Esophagus squamous epithelium (tissue), 5 donors: ENCODE measurements at places on chromosomes 13 and 19. TPM values are rescaled to one million over a fixed set of nuclear protein-coding genes. Genes with fewer than 3 reads are reported as not detected.

POU2F2 gene
- 0.57 TPM for total RNA-seq

TGFBR3L gene
- not detected for total RNA-seq

VSTM2B gene
- total RNA-seq: not detected

POGLUT2 gene
- 0.50 TPM for total RNA-seq

COL5A3 gene
- 5.4 TPM for total RNA-seq

DNA sequence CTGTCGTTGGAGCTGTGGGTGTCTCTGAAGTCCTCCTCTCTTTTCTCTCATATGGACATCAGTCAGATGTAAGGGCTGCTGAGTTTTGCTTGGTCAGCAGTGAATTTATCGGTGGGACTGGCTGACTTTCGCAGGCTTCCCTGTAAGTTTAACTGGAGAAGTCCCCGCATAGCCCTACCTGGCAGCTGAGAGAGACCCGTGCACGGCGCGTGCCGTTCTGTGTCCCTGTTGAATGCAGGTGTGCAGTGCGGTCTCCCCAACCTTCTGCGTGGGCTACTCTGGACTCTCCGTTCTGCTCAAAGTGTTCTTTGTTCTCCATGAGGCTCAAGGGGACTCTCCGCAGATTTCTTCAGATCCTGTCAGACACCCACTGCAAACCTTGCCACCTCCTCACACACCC, 252.9 kb downstream of the COL4A1 start:
- DNase-seq: no peak

GRCh38 chr13:25902891-25903341, 148.9 kb downstream of the SHISA2 start:
- no peak for DNase-seq

DNA sequence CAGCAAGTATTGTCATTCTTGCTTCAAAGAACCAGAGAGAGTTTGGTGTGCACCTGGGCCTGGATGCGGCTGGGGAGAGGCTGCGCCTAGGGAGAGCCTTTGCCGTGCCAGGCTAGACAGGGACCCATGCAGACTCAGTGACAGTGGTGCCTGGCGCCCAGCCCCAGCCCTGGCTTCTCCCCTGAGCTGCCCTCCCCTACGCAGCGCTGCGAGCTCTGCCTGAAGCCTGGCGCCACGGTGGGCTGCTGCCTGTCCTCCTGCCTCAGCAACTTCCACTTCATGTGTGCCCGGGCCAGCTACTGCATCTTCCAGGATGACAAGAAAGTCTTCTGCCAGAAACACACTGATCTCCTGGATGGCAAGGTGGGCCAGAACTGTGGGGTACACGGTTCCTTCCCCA, 12.0 kb downstream of the KMT2B start:
- DNase-seq: no peak

GRCh38 chr19:35229601-35230000, 1.1 kb upstream of the FAM187B start:
- no peak for DNase-seq

DNA sequence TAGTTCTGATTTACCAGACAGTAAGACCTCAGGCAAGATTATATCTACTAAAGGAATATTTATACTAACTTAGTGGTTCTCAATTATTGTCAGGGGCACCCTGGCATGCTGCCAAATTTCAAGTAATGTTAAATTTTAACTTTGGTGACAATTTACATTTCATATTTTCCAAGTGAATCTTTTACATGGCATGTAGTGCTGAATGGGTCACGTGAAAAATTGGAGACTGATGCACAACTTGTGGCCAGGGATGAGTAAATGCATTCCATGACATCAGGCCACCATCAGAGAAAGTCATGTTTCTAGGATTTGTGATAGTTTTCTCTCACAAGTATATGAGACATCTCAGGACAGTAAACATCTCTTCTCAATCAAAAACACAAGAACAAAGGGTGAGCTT, 202.6 kb upstream of the SOX21 start:
- DNase-seq: no peak

- no peak for DNase-seq
These were observed 309.8 kb downstream of the COG6 start for GRCh38 chr13:39965309-39965708.

DNA sequence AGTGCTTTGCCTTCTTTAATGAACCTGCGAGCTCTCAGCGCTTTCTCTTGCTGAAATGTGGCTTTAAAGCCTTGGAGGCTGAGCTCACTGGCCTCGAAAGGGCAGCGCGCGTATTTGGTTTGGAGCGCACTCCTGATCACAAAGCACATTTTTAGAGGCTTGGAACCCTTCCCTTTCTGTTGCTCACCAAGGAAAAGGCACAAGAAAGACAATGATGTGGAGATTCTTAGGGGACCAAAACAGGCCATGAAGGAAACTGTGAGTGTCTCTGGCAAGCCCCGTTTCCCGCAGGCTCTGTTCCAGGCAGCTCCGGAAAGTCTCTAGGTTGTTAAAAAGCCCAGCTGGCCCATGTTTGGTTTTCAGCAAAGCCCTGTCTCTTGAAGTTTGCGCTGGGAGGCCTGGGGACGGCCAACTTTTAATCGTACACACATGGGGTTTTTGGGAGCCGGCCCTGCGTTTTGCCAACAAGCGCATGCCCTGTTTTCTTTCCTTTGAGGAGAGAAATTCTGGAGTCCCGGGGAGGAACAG, 9.4 kb upstream of the SPC24 start:
- no peak for DNase-seq

GRCh38 chr13:112916296-112916695, 52.7 kb upstream of the MCF2L start:
- no peak for DNase-seq

DNA sequence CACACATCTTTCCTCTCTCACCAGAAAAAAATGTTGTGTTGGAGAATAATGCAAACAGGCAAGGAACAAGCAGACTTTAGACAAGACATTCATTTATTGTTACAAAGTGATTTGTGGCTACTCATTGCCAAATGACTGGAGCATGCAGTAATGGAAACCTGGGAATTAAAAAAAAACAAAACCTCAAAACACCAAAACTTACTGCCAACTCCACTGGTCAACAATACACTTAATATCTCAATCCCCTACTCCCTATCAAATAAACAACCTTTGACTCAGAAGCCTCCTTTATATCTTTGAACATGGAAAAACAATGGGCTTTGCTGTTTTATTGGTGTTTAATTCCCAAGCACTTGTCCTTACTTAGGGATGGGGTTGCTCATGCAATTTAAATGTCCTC, 112.8 kb downstream of the POSTN start:
- DNase-seq: no peak

DNA sequence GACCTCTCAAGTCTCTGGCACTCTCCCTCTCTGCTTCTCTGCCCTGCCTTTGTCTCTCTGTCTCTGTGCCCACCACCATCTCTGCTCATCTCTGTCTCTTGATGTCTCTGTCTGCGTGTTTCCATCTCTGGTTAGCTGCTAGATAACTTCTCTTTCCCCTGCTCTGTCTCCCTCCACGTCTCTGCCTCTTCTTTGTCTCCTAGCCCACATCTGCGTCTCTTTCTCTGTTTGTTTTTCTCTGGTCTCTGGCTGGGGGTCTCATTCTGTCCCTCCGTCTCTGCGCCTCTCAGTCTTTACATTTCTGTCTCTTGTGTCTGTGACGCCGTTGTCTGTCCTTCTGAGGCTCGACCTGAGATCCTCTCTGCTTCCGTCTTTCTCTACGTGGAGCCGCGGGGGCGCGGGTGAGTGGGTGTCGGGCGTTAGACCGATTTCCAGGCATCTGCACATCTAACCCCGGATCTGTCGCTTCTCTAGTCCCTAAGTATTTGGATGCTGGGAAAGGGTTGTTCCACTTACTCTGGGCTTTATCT, 386 bp downstream of the GIPR start:
- no peak for DNase-seq

DNA sequence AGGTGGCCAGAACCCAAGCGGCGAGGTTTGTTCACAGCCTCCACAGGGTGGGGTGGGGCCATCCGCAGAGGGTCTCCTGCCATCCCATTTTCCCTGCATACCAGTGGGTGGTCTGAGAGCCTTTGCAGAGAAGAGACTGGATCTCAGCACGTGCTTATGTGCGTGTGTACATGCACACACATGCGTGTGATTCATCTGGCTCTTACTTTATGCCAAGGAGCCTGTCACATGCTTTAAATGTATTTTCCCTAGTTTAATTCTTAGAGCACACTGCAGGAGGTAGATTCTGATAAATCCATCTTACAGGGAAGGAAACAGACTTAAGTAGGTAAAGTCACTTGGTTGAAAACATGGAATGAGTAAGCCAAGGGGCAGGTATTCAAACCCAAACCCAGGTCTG, 47.1 kb downstream of the CAPN12 start:
- DNase-seq: no peak

DNA sequence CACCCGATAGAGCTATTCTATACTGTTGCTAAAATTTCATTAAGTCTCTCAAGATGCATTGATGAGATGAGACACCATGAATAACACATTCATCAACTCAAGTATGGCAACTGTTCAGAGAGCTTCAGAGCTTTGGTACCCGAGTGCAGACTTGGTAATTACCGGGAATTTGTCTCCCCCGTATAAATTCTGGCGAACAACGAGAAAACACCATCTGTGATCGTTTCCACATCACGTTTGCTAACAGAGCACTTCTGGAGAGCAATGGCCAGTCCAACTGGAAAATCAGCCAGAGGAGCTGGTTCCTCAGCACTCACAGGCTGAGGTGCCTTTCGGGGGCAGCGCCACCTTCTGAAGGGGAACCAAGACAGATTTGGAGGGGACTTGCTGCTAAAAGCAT, 40.2 kb downstream of the SUGP2 start:
- no peak for DNase-seq

GRCh38 chr19:50203281-50204080, at the start of gene MYH14:
Gene MYH14 (plus strand): TSS chr19:50203622. CDS start chr19:50210366, 6,744 bp downstream.
- no peak for DNase-seq

- no peak for DNase-seq
These were observed 47.6 kb upstream of the MAP3K10 start for GRCh38 chr19:40143612-40144011.

GRCh38 chr19:35045667-35046300, 4.3 kb downstream of the HPN start:
- no peak for DNase-seq

DNA sequence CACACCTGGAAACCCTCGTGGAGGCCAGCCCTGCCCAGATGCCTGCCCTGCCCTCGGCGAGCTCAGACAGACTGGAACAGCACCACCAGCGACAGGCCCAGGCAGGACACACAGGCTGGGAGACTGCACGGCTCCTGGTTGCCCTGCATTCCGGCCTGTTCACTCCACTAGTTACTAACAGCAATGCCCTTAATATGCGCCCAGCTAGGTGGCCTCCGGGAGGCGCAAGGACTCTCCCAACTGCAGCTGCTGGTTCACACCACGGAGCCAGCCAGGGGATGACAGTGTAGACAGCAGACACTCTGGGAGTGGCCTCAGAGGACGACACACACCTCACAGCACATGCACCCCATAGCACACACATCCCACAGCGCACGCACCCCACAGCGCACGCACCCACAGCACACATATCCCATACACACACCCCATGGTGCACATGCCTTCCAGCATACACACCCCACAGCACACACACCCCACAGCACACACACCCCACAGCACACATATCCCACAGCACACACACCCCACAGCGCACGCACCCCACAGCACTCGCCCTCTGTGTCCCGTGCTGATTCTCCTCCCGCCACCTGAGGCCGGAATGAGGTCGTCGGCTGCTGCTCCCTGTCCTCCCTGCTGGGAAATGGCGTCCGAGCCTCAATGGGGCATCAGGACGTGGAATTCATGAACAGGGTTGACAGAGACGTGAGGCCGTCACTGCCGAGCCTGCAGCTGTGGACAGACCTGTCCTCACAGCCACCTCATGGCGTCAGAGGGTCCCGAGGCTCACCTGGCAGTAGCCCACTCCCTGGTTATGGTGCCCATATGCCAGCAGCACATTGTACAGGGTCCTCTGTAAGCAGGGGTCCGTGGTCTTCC, 13.6 kb downstream of the GRTP1 start:
- no peak for DNase-seq

DNA sequence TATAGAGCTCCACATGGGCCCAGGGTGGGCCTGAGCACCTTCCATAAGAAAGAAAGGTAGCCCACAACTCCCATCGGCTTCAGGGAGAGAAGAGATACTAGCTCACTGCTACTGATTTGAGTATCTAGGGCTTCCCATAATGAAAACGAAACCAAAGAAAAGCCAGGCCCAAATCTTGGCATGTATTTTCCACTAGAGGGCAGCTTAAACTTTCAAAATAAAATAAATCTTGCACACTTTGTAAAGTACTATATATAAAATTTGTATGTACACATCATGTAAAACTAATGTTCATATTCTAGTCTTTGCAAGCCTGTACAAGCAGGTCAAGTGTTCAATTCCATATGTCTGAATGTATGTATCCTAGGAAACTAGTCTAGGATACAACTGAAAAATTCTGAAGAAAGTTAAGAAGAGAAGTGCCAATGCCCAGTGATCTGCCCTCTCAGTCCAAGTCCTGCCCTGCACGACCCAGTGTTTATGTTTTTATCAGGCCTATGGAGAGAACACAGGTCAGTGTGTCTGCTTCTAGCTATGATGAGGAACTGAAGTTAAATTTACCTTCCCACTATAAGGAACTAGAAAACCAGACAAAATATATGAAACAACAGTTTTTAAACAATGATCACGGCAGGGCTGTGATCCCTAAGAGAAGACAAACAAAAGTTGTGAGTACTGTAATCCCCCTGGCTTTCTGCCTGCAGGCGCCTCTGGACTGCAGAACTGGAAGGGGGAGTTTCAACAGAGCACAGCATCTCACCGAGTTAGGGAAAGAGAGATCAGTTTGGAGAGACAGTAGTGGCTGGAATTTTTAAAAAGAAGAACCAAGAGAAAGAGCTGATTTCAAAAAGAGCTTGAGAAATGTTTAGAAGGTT, 475.7 kb downstream of the UQCRFS1 start:
- no peak for DNase-seq

GRCh38 chr13:31639443-31640163, 99.7 kb upstream of the RXFP2 start:
- DNase-seq: no peak

DNA sequence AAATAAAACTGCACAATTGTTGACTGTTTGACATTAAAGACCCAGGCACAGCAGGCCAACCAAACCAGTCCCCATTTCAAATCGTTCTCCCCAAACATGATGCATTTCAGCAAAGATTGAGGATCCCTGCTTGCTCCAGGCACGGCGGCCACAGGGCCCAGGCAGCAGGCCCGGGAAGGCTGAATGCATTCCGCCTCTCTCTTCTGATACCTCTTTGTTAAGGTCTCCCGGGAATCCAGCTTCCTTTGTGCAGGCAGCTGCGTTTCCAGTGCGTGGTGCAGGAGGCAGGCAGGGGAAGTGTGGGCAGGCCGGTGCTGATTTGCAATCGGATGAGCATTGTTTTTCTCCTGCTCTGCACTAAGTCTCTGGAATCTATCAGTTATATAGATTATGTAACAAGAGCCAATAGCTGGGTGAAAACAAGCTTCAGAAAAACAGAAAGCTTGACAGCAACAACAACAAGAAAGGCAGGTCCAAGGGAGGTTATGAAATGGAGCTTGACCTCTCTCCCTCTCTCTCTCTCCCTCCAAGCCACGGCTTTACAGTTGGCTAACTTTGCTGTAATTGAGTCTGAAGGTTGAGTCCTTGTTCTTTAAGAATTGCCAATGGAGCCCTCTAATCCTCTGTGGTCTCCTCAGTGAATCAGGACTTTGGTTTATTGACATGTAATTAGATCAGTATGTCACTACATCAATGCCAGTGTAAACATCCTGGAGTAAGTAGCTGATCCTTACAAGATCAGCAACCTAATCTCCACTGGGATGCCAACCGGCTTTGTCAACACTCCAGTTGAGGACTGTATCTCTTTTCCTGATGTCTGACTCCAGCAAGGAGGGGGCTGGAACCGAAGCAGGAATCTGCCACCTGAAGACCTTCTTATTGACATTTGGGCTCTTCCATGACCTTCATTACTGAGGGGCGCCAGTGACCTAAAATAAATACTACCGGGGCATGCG, 338.0 kb downstream of the TEX29 start:
- no peak for DNase-seq

GRCh38 chr19:12564016-12564664, 12.9 kb upstream of the ZNF564 start:
- peak; percentile 48 for DNase-seq
